ENCODE measurements at places on chromosomes 2 and 18. TPM values are rescaled to one million over a fixed set of nuclear protein-coding genes. Genes with fewer than 3 reads are reported as not detected.
A peak's percentile ranks its signal among the peaks of the same experiment; 100 is the strongest.

INPP5D gene
- total RNA-seq, result under 0.01 TPM

SALL3 gene
- not detected for total RNA-seq

MYO7B gene
- total RNA-seq, result under 0.01 TPM

SULT1C4 gene
- not detected for total RNA-seq

C2orf80 gene
- total RNA-seq, result not detected

FNDC4 gene
- total RNA-seq, result 21.4 TPM

GKN1 gene
- 0.29 TPM for total RNA-seq

GAL3ST2 gene
- 0.36 TPM for total RNA-seq

ASB18 gene
- total RNA-seq, result under 0.01 TPM

SLC9A4 gene
- total RNA-seq, result not detected

COL5A2 gene
- total RNA-seq, result 632 TPM

DNA sequence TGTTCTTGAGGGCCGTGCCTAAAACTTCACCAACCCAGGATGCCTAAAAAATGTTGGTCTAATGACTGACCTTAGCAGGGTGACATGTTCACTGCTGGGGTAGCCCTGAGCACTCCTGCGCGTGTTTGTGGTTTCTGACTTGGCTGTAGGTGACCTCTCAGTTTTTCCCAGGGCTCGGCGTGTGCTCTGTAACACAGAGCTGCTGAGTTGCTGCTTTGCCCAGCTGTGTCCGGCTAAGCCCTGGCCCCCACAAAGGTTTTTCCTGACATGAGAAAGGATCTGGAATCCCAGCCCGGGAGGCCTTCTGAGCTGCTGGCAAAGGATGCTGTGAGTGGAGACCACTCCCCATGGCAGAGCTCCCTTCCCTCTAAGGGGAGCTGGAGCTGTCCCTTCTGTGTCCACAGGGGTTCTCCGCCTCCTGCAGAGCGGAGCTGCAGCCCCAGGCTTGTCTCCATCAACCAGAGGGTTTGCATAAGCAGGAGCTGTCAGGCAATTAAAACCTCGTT is 52.7 kb downstream of the CRIM1 start:
- DNase-seq, result no peak

DNA sequence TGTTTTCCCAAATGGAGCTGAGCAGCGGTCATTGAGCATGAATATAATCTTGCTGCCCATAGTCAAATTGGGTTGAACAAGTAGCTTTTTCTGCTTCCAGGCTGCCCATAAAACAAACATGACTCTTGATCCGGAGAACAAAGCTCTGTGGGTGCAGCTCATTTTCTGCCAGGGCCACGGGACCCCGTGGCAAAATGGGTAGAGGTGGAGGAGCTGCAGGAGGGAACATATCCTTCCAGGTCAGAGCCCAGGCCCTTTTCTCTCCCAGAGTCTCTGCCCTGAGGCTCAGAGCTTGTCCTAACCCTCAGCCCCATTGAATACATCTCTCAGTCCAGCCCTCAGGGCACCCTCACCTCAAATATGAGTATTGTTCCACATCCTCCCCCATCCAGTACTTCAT is 151.6 kb upstream of the TWIST2 start:
- no peak for DNase-seq

- no peak for DNase-seq
Observed at GRCh38 chr2:134283661-134284060, 29.8 kb downstream of the MGAT5 start.

DNA sequence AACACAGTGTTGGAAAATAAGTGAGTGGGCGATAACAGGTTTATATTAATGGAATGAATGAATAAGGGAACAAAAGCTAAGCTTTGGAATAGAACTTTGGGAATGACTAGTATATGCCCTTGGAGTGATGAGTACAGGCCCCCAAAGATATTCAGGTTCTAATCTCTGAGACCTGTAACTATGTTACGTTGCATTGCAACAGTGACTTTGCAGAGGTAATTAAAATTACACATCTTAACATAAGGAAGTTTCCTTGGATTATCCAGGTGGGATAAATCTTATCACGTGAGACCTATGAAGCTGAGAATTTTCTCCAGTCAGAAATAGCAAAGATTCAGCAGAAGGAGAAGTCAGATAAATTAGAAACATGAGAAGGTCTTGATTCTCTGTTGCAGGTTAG is 661.5 kb upstream of the LINC00305 start:
- DNase-seq, result no peak

DNA sequence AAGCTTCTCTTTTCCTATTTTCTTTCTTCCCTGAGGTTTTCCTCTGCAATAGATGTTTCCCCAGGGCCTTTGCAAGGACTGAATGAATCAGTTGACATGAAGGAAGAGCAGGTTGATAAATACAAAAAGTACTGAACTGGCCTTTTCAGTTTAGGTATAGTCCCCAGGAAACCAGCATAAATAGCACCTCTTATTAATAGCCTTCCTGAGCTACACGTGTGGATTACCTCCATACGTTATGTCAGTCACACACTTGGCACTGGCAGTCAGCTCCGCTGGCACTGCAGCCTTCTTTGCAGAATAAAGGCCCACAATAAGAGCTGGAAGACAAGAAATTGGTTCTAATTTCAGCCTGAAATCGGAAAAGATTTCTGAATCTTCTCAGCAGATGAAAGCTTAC is 60.7 kb downstream of the KCTD18 start:
- no peak for DNase-seq

GRCh38 chr2:36172824-36173223 is 182.8 kb upstream of the CRIM1 start:
- no peak for DNase-seq

DNA sequence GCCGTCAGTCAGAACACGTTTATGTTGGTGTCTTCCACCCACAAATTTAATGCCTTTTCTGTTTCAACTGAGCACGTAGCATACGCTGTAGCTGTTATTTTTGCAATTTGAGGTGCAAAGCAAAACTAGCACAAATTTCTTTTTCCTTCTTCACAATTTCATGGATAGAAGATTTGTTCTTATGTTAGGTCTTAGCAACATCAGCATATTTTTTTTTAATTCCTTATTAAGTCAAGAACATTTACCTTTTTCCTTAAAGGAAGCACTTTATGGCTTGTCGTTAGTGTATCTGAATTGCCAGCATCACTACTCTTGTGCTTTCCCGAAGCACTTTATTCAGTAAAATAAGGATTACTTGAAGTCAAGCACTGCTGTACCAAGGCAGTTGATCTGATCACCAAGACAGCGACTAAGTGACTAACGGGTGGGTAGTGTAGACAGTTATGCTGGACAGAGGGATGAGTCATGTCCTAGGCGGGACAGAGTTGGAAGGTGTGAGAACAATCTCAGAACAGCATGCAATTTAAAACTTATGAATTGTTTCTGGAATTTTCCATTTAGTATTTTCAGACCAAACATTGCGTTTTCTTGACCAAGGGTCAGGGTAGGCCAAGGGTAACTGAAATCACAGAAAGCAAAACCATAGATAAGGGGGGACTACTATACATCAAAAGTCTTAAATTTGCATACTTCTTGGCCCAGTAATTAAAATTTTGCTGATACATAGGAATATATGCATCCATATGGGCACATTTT is 13.3 kb downstream of the BABAM2 start:
- DNase-seq, result no peak

- DNase-seq, result peak; percentile 89
Observed at GRCh38 chr2:20516646-20517341, 69.9 kb downstream of the RHOB start.

DNA sequence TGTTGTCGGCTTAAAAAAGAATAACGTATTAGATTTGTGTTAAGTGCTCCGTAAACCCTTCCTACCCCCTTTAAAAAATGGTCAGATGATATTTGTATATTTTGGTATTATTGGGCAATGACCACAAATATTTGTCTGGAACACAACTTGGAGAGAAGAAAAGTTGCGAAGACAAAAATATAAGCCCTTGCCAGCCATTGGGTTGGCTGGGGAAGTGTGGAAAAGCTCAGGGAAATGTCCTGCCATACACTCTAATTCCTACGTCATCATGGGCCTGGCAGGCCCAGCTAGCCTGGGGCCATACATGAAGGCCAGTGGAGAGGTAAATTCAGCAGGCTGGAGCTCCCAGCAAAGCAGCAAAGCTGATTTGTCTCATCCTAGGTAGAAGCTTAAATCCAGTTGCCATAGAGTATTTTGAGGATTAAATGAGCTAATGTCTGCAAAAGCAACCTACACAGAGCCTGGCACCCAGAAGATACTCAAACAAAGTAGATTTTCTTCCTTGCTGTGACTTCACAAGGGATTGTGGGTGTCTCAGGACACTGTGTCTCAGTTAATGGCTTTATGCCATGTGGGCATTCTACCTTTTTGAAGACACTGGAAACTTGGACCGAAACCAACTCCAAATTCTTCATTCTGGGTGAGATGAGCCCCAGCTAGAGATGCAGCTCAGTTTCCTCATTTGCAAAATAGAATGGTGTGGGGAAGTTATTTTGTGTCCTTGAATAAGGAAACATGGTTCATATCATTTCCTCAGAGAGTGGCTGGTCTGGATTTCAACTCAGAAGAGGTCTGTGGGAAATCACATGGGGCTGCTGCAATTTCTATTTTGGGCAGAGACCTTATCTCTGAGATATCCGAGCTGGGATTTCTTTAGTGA is 87.9 kb upstream of the MAP4K3 start:
- no peak for DNase-seq

DNA sequence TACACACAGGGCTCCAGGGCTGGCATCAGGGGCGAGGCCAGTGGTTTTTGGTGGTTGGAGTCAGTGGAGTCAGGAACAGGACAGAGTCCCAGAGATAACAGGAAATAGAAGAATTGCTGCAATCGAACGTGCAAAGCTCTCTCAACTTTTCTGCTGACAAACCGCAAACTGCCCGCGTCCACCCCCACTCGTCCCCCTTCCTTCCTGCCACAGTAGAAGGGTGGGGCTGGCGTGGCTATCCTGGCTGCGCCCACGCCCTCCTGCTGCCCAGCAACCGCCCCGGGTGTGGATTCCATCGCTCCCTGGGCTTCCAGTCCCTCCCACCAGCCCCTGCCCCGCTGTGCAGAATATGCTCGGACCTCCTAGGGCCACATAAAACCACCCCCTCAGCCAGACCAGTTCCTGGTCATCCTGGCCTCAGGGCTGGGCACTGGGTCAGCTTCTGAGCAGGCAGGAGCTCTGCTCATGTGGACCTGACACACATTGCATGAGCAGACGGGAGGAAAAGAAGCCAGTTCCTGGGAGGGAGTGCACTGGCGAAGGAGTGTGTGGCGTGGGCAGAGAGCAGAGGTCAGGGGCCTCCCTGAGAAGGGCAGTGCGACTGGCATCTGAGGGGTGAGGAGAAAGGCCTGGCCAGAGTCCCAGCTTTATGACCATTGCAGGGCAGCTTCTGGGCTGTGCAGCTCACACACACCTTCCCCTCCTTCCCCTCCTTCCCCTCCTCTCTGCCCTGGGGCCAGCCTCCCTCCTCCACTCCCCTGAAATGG is 85.4 kb upstream of the ATG16L1 start:
- DNase-seq, result peak; percentile 91

DNA sequence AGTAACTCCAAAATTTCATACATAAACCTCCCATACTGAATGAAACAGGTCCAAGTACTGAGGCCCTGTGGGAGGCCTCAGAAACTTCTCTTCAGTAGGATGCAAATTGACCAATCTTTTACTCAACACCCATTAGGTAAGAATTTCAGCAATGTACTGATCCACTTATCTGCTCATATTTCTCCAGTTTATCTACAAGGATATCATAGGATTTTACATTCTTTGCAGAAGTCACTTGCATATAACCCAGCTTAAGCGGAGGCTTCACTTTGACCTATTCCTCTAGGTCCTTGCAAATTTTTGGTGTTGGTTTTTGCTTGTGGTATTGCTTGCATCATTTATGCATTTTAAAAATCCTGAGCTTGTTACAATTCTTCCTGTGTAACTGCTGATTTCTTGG is 28.8 kb upstream of the SLC3A1 start:
- peak; percentile 15 for DNase-seq

DNA sequence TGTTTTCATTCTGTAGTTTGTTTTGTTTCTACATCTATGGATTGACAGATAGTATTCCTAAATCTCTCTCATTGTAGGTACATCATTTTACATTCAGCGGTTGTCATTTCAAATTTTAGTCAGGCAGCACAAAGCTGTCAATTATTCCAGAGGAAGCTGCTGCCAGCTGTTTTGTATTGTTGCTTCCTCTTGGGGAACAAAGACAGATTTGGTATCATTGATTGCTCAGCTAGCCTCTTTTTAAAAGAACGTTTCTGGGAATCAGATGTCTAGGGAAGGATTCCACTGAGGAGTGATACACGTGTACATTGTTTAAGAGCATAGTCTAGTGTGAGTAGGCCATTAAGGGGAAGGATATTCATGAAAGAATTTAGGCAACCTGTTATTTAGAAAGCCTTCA is 145.8 kb downstream of the AGPS start:
- DNase-seq, result no peak

GRCh38 chr18:12315490-12315889 is 7.4 kb downstream of the TUBB6 start:
- DNase-seq, result no peak

- DNase-seq, result peak; percentile 83
Observed at GRCh38 chr2:180907731-180908130, 72.7 kb upstream of the UBE2E3 start.

DNA sequence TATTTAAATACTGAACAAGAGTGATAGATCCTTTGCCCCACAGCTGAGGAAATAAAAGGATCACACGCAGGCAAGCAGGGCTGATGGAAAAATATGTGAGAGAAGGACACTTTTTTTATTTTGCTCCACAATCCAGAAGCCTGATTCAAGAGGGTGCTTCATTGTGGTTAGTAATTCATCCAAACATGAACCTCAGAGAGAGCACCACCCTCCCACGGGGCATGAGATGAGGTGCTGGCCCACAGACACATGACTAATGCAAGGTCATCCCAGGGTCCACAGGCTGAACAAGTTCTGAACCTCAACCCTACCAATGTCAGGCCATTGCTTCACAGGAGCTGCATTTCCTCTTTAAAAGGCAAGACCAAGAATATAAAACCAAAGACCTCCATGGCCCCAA is 239.6 kb downstream of the MREG start:
- DNase-seq, result peak; percentile 79

GRCh38 chr2:101969723-101970122 is 22.0 kb upstream of the IL1R2 start:
- no peak for DNase-seq

GRCh38 chr2:231685349-231686191 is 22.8 kb upstream of the PTMA start:
- DNase-seq, result peak; percentile 80

DNA sequence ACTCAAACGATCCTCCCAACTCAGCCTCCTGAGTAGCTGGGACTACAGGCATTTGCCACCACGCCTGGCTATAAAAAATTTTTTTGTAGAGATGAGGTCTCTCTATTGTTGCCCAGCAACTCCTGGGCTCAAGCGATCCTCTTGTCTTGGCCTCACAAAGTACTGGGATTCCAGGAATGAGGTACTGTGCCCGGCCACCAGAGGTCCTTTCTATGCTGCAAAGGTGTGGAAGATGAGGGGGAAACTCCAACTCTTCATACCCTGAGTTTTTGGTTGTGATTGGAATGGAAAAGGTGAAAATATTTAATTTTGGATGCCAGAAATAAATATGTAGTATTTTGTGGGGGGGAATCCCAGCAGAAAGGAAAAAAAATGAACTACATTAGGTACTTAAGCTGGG is 36.0 kb downstream of the MRPL33 start:
- no peak for DNase-seq

DNA sequence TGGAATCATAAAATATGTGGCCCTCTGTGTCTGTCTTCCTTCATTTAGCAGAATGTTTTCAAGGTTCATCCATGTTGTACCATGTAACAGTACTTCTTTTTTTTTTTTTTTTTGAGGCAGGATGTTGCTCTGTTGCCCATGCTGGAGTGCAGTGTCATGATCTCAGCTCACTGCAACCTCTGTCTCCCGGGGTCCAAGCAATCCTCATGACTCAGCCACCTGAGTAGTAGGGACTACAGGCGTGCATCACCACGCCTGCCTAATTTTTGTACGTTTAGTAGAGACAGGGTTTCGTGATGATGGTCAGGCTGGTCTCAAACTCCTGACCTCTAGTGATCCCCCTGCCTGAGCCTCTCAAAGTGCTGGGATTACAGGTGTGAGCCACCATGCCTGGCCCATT is 31.2 kb downstream of the RAB1A start:
- DNase-seq, result no peak

All from osteoblast (primary cell).